ENCODE measurements at places on chromosomes 6 and 20.
A peak's percentile ranks its signal among the peaks of the same experiment; 100 is the strongest.

GRCh38 chr6:54431466-54431865, 123.2 kb downstream of the TINAG start:
- no peak for DNase-seq

DNA sequence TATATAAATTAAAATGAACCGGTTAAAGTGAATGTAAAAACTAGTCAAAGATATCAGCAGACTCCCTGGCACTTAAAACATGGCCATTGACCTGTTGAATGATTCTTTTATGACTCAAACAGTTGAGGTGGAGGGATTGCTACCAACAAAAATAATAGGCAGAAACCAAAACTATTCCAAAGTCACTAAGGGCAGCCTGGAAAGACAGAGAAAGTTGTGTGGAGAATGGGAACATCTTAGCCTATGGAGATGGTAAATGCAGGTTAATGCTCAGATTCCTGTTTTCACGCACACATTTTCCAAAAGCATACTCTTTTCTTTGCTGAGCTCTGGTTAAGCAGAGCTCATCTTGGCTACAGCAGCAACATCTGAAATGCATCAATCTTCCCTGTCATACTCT, 553.5 kb downstream of the HACE1 start:
- no peak for DNase-seq

- DNase-seq, result no peak
These were observed 542 bp downstream of the FGD2 start for GRCh38 chr6:37005827-37006567.

GRCh38 chr6:10610289-10610688, 84.1 kb downstream of the C6orf52 start:
- DNase-seq, result no peak

- no peak for DNase-seq
These were observed 64.6 kb upstream of the ZMYND8 start for GRCh38 chr20:47421076-47421475.

DNA sequence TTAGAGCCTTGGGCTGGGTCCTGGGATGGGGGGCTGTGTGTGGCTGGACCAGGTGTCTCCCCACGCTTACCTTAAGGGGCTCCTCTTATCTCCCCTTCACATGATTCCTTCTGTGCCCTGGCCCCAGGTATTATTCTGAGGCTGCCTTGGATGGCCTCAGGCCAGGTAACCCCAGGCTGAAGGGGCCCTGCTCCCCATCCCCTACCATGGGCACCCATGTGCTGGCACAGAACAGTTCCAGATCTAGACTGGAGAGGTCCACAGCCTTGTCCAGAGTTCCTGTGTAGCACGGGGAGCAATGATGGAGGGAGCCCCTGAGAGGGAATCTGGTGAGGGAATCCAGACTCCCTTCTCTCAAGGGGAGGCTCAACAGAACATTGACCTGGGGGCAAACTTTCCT, 32.1 kb downstream of the MOCS1 start:
- DNase-seq, result no peak

- DNase-seq, result no peak
These were observed 77.9 kb downstream of the SMOC2 start for GRCh38 chr6:168518867-168519266.

GRCh38 chr6:37059344-37060194, 54.1 kb downstream of the FGD2 start:
- DNase-seq, result peak; percentile 47

- no peak for DNase-seq
These were observed 496.8 kb upstream of the JAG1 start for GRCh38 chr20:11170565-11170964.

DNA sequence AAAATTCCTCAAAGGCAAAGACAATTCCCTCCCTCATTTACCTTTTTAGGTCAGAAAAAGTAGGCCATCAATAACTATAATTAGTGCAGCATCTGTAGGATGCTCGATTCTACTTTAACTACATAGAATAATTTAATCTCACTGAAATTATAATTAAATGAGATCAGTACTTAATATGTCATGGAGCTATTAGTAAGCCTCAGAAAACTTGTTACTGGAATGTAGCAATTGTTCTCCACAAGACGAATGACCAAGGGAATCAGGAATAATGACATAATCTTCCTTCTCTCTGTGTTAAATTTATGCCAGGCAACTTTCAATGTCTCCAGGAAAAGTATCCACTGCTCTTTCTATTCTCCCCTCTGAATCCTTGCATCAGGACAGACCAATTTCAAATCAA, 34.1 kb downstream of the SESN1 start:
- no peak for DNase-seq

DNA sequence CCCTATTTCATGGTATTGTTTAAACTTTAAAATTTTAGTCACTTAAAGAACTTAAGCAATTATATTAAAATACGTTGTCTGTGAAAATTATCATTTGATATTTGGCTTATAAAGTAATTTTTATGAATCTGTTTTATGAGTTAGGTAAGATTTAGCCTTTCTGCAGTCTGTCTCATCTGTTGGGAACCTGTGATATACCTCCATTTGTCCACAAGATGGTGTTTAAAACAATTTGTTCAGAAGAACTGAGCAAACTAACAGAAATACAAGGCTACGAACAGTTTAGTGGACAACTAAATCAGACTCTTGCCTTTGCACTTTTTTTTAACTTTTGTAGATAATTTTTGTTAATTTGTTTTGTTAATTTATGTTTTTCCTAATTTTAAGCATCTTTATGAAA, 92.4 kb downstream of the COL9A1 start:
- DNase-seq, result no peak

- no peak for DNase-seq
These were observed 1.3 kb downstream of the MAN1A1 start for GRCh38 chr6:119348096-119348747.

DNA sequence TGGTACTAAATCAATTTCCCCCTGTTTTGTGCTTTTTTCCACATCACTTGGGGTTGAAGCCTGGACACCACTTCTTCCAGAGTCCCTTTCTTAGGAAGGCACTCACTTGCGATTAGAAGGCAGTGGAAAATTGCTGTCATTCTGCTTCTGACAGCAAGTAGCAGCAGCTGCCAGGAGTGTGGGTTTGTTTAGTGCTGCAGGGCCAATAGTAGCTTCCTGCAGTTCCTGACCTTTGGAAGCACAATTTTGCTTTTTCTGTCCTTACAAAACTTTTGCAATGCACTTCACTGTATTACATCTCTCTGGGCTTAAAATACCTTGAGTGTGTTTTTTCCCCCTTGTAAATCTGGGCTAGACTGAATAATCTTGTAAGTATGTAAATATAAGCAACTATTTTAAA, 12.5 kb upstream of the HLA-DRA start:
- no peak for DNase-seq

DNA sequence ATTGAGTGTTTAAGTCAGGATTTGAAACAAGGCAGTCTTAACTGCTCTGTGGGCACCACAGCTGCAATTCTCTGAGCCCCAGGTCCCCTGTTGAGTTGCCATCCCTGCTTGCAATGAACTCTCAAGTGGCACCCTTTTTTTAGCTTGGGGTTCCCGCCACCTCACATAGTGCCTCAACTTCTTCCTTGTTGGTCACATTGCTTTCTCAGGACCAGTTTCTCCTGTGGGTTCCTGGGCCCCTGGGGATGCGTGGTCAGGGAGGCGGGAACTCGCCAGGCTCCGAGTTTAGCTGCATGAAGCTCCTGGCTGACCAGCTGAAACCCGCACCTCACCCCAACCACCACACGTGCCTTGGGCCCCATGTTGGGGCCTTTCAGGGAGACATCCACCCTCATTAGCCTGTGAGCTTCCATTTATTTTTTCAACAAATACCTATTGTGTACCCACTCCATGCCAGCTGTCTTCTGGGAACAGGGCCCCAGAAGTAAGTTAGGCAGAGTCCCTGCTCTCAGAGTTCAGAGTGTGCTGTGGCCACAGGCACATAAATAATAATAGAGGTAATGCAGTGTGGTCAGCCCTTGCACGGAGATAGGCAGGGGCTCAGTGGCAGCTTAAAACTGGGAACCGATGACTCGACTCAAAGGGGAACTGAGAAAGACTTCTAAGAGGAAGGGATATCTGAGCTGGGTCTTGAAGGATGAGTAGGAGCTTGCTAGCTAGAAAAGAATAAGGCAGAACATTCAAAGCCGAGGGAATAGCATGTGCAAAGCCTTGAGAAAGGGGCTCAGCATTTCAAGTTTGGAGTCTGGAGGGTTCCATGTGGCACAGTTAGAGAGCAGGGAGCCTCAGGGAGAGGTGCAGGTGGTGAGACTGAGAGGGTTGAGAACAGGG, 33.9 kb upstream of the FAM83D start:
- no peak for DNase-seq

DNA sequence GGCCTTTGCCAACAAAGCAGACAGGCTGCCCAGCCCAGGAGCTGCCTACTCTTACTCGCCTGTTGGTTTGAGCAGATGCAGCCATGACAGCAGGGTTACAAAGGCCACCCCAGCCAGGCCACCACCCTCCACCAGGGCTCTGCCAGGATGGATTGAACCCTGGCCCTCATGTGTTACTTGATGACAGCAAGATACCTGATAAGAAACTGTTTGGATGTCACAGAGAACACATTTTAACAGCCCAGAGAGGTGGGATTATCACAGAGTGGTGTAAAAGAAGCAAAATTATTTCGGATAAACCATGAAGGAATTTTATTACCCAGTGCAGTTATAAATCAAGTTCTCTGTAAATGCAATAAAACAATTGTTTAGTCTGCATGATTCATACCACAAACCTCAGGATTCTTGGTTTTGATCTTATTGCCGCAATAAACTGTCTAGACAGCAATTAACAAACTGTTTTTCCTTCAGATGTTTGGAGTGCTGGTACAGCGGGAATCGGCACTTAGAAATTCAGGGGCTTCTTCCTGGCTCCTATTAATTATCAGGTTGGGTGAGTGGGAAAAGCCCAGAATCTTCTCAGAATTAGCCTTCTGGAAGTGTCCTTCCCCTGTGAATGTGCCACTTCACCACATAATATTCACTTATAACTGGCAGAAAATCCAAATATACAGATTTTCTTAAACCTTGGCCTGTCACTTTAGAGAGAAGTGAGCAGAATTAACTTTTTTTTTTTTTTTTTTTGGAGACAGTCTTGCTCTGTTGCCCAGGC, 58.0 kb upstream of the SALL4 start:
- DNase-seq, result no peak

DNA sequence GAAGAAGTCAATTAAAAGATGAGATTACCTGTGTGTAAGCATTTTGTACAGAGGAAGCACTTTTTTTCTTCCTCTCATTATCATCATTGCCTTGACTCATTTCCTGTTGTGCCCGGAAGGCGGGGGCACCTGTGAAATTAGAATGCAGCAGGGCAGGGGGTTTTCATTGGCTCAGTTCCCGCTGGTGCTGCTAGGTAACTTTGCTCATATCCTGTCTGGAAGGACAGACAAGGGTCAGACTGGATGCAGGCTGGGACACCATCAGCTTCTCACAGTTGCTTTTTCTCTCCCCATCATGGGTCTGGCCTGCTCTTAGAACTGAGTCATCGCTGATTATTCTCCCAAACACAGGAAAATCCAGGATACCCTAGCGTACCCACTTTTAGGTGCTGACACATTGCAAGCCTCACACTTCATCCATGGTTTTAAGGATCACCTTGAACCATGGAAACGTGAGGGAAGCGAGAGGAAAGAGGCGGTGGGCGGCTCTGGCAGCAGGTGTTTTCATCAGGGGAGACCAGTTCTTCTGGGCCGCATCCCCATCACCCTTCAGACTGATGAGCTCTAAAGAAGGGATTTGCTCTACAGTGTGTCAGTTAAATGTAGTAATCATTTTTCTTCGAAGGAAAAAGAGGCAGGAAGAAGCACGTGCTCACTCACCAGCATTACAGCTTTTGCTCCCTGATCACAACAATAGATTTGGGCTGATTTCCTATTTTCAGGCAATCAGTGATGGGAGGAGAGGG, 195.7 kb upstream of the SASH1 start:
- DNase-seq, result no peak

DNA sequence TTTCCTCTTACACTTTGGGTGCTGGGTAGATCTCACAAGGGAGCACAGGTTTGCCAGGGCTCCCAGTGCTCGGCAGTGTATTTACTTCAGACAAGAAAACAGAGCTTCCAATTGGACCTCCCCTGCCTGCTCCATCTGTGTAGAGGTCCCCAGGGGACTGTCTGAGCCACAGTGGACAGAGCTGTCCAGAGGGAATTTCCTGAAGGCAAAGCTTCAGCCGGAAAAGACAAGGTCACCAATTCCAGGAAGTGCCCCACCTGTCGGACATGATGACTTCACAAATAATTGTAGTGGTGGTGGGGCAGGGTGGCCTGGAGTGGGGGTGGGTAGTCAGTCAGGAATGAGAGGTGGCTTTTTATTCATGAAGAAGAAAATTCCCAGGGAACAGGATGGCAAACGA, 18.6 kb downstream of the ADGRF5 start:
- no peak for DNase-seq

GRCh38 chr20:10369723-10370090, 64.3 kb downstream of the MKKS start:
- DNase-seq, result no peak

- no peak for DNase-seq
These were observed 32.6 kb upstream of the CSNK2A1 start for GRCh38 chr20:576156-576555.

GRCh38 chr20:56617489-56617888, 11.6 kb upstream of the TFAP2C start:
- DNase-seq, result peak; percentile 47

DNA sequence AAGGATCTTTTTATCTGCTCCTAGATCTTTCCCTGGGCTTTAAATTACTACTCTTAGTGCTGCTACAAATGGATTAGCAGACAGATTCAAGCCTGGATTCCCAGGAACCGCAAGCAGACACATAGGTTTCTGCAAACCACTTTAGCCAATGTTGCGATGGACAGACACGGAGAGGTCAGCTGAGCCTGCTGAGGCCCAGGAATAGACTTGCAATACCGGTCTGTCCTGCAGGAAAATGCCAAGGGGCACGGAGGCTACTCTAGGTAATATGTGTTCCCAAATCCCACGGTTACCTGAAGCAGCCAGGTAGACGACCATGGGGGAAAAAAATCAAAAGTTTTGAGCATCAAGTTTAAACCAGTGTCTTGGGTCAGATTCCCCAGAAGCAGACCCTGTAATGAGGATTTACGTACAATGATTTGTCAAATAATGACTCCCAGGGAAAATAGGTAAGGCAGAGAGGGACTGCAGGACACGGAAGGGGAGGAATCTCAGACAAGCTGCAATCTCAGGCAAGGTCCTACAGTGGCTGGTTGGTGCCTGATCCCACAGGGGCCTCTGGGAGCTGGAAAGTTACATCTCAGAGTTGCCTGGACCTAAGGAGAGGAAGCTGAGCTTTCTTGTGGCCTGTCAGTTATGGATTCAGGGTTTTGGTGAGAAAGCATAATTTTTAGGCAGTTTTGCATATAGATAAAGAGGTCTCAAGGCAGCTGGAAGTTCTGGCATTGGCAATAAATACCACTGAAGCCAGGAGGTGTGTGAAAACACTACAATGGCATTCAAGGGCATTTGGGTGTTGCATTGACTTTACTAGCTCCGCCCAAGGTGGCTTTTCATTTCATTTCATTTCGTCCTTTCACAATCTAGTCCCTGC, 12.5 kb downstream of the OTOR start:
- no peak for DNase-seq

All from chondrocyte (in vitro differentiated cells).